ENCODE measurements at places on chromosomes 4 and X.

- no peak for DNase-seq
These were observed 772.9 kb upstream of the SLIT2 start for GRCh38 chr4:19478791-19479190.

- DNase-seq: no peak
These were observed 58.4 kb upstream of the COX18 start for GRCh38 chr4:73127839-73128453.

- DNase-seq: no peak
These were observed 443.6 kb upstream of the PITX2 start for GRCh38 chr4:111066447-111066846.

- DNase-seq: no peak
These were observed at the start of gene DCLK2 for GRCh38 chr4:150078041-150078578. DCLK2 (plus strand) TSS chr4:150078445; CDS start chr4:150079028, 583 bp downstream.

DNA sequence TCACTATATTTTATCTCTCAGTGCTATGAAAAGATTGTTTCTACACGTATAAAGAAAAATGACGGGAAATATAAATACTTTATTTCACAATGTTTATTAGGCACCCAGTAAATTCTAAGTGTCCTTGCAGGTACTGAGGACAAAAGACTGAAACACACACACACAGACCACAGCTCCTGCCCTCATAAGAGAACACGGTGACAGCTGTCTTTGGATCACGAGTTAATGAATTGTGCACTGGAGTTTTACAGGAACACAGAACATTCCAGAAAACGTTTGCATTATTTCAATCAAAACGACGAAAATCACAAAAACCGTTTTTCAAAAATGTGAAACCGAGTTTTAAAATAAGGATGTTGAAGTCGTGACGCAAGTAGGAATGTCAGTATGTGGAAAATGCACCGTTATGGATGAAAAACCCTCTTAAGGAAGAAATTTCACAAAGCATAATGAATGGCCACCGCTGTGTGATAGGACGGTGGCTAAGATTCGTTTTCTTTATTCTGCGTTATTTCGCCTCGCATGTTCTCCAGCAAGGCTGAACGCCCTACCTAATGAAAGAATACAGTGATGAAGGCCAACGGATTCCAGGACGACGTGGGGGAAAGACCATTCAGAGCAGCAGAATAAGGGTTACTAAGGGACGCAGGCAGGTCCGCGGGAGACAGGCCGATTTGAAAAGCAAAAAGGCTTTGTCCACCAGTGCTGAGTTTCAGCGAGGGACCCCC lies 24.2 kb downstream of the FAM156A start:
- no peak for DNase-seq

- no peak for DNase-seq
These were observed 620.2 kb upstream of the BOD1L1 start for GRCh38 chr4:14247767-14248166.

- no peak for DNase-seq
These were observed 14.5 kb downstream of the SOD3 start for GRCh38 chr4:24809815-24810405.

GRCh38 chr4:56211202-56211601 lies 176.1 kb downstream of the AASDH start:
- no peak for DNase-seq

- DNase-seq: no peak
These were observed 464.9 kb downstream of the PCDH7 start for GRCh38 chr4:31185014-31185585.

GRCh38 chrX:19121898-19122640 lies at the start of gene ADGRG2:
ADGRG2 (minus strand) TSS chrX:19122468; CDS start chrX:19068834, 53,634 bp downstream.
- no peak for DNase-seq

DNA sequence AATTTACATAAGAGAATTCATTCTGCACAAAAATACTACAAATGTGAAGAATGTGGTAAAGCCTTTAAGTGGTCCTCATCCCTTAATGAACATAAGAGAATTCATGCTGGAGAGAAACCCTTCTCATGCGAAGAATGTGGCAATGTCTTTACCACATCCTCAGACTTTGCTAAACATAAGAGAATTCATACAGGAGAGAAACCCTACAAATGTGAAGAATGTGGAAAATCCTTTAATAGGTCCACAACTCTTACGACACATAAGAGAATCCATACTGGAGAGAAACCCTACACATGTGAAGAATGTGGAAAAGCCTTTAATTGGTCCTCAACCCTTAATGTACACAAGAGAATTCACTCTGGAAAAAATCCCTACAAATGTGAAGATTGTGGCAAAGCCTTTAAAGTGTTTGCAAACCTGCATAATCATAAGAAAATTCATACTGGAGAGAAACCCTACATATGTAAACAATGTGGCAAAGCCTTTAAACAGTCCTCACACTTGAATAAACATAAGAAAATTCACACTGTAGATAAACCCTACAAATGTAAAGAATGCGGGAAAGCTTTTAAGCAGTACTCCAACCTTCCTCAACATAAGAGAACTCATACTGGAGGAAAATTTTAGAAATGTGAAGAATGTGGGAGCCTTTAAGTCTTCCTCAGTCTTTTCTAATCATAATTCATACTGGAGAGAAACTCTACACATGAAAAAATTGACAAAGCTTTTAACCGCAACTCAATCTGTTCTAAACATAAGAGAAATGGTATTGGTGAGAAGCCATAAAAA lies 37.4 kb downstream of the ZNF718 start:
- no peak for DNase-seq

GRCh38 chr4:147899512-147899911 lies 167.6 kb downstream of the ARHGAP10 start:
- no peak for DNase-seq

GRCh38 chr4:138669479-138670315 lies 345.9 kb upstream of the NOCT start:
- no peak for DNase-seq

- DNase-seq: no peak
These were observed 424.2 kb downstream of the KLHL4 start for GRCh38 chrX:87941841-87942240.

DNA sequence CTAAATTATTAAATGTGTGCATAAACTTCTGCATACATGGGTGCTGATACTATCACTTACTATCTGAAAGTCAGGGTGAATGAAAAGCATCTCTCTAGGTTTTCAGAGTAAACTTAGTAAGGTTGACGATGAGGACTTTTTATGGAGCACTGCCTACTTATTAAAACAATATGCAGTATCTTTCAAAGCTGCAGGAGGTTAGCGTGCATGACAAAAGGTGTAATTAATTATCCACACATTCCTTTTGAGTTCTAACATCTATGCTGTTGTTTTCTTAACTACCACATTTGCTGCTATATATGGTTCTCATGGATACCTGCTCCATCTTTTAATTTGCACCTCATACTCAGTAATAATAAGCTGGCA lies 256.2 kb downstream of the FSTL5 start:
- DNase-seq: no peak

GRCh38 chr4:128444544-128445302 lies 157.1 kb upstream of the PGRMC2 start:
- DNase-seq: no peak

- DNase-seq: no peak
These were observed 168.8 kb downstream of the ATRX start for GRCh38 chrX:77617206-77617605.

- DNase-seq: no peak
These were observed 1.6 kb downstream of the TMEM187 start for GRCh38 chrX:153974003-153974725.

GRCh38 chr4:16995451-16995850 lies 97.0 kb upstream of the LDB2 start:
- DNase-seq: no peak

- DNase-seq: no peak
These were observed 191.6 kb upstream of the LDB2 start for GRCh38 chr4:17090063-17090462.

- no peak for DNase-seq
These were observed 2185.9 kb upstream of the TENM3 start for GRCh38 chr4:180057299-180057721.

- no peak for DNase-seq
These were observed 13.8 kb downstream of the NEXMIF start for GRCh38 chrX:74911494-74911893.

Data from activated CD8-positive, alpha-beta memory T cell treated with anti-CD3 and anti-CD28 coated beads for 1 hour (primary cell).